ENCODE measurements at places on chromosomes 4 and X. TPM values are rescaled to one million over a fixed set of nuclear protein-coding genes. Genes with fewer than 3 reads are reported as not detected.
A peak's percentile ranks its signal among the peaks of the same experiment; 100 is the strongest.

CENPVL2 gene
- total RNA-seq, result not detected

DNA sequence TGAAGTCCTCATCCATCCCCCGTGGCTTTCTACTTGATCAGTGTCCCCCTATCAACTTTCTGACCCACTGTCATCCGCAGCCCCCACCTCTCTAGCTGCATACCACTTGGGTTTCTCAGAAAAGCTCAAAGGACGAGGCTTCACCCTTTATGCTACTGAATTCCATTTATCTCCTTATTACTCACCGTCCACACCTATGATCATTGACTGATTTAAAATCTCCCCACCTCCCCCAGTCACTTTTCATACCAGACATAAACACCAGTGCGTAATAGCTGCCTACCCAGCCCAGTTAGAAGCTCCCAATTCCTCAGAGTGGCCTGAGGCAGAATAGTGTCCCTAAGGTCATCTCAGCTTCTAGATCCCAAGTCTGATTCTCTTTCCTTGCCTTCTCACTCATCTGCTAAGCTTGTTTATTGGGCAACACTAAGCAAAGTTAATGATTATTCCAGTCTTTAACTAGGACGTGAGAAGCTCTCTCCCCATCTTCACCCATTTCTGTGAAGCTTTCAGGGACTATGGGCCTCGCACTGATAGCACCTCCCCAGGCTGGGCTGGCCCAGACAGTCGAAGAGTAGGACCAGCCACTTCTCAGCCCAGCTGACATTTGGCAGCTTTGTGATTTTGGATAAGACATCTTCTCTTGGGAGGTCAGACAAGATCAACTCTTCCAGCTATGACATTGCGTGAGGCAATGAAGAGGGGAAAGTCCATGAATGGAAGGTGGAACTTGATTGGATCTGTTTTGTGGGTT, 7.2 kb upstream of the DDX60L start:
- no peak for DNase-seq
- no peaks in the 10 kb centered on the region for H3K27me3 ChIP-seq

DNA sequence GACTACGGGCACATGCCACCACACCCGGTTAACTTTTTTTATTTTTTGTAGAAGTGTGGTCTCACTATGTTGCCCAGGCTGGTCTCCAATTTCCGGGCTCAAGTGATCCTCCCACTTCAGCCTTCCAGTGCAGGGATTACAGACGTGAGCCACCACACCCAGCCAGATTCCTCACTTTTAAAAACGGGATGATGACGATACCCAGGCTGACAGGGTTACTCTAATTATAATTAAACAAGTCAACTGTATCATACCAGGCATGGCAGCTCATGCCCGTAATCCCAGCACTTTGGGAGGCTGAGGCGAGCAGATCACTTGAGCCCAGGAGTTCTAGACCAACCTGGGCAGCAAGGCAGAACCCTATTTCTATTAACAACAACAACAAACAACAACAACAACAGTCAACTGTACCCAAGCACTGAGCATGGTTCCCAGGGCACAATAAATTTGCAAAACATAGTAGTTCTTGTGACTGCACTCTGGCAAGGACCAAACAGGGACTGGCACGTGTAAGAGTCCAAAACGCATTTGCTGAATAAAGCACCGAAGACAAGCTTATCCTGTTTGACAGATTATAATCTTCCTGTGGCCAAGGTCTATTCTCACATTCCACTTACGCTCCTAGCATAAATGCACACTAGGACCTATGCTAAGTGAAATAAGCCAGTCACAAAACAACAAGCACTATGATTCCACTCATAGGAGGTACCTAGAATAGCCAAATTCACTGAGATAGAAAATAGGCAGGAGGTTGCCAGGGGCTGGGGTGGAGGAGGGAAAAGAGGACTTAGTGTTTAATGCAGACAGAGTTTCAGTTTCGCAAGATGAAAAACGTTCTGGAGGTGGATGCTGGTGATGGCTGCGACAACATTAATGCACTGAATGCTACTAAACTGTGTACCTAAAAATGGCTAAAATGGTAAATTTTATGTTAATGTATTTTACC, 77.5 kb downstream of the IRF2 start:
- H3K36me3 ChIP-seq, result peaks cover 44% of the 10 kb centered on the region
- no peaks in the 10 kb centered on the region for H3K4me1 ChIP-seq
- no peak for DNase-seq
- H3K27me3 ChIP-seq, result no peaks in the 10 kb centered on the region

GRCh38 chr4:188295899-188296298, 156.7 kb downstream of the TRIML1 start:
- H3K36me3 ChIP-seq, result no peaks in the 10 kb centered on the region
- H3K4me1 ChIP-seq, result no peaks in the 10 kb centered on the region
- peaks cover 4% of the 10 kb centered on the region for H3K27me3 ChIP-seq
- H3K4me3 ChIP-seq, result no peak overlapping the region
- H3K27ac ChIP-seq, result no peak overlapping the region
- no peak for DNase-seq

DNA sequence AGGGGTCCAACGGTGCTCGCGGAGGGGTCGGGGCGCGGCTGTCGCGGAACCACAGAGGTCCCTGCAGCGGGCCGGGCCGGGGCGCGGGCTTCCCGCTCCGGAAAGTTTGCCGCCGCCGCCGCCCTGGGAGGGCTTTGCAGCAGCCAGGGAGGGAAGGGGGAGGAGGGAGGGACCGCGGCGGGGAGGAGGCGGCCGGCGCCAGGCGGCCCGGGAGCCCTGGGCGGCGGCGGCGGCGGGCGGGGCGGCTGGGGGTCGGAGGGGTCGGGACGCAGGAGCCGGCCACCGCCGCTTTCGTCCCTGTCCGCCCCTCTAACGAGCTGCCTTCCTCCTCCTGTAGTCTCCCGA, 375 bp downstream of the FGFR3 start:
- DNase-seq, result peak; percentile 54
- H3K27me3 ChIP-seq, result no peaks in the 10 kb centered on the region
- peak overlapping the region; percentile 48 for H3K4me3 ChIP-seq
- no peaks in the 10 kb centered on the region for H3K36me3 ChIP-seq
- no peak overlapping the region for H3K27ac ChIP-seq

SSX2B gene
- not detected for total RNA-seq

ZNF185 gene
- total RNA-seq, result 15.8 TPM

DNA sequence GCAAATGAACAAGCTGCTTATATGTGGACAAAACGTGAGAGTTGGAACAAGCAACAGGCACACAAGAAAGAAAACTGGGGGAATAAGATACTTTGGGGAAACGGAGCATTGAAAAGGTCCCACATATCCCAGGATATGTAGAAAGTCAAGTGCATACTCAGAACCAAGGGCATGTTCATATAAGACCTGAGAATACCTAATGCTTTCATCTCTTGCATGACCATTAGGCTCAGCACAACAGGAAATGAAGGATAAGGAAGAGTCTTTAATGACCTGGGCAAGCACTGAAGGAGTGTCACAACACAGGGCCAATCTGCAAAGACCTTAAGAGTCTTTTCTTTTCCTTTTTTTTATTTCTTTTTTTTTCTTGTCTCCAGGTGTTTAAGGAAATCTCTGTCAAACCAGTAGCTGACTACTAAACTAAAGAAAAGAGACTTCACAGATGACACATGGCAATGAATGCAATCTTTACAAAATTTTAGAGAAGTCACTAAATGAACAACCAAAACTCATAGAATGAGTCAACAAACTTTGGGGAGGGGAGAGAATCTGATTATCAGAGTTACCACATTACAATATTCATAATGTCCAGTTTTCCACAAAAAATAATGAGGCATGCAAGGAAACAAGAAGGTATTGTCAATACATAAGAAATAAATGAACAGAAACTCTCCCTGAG, 67.9 kb upstream of the STK26 start:
- peaks cover 23% of the 10 kb centered on the region for H3K27me3 ChIP-seq
- no peak overlapping the region for H3K27ac ChIP-seq
- no peak for DNase-seq
- no peaks in the 10 kb centered on the region for H3K36me3 ChIP-seq

DNA sequence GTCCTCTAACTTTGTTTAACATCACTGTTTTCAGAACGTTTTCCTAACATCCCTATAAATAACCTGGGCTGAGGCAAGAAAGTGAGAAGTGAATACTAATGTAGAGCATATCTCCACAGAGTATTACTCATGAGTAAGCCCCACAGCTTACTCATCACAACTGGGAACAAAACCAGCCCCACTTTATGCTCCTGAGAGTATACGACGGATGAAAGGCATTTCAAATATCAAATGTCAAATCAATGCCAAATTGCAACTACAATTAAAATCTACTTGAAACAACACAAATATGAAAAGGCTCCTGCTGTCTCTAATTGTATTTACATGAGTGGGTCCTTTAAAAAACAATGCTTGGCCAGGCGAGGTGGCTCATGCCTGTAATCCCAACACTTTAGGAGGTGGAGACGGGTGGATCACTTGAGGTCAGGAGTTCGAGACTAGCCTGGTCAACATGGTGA, 41.2 kb downstream of the SH3RF1 start:
- H3K4me1 ChIP-seq, result peaks cover 6% of the 10 kb centered on the region
- H3K27ac ChIP-seq, result peak overlapping the region; percentile 6
- no peak overlapping the region for H3K4me3 ChIP-seq

DNA sequence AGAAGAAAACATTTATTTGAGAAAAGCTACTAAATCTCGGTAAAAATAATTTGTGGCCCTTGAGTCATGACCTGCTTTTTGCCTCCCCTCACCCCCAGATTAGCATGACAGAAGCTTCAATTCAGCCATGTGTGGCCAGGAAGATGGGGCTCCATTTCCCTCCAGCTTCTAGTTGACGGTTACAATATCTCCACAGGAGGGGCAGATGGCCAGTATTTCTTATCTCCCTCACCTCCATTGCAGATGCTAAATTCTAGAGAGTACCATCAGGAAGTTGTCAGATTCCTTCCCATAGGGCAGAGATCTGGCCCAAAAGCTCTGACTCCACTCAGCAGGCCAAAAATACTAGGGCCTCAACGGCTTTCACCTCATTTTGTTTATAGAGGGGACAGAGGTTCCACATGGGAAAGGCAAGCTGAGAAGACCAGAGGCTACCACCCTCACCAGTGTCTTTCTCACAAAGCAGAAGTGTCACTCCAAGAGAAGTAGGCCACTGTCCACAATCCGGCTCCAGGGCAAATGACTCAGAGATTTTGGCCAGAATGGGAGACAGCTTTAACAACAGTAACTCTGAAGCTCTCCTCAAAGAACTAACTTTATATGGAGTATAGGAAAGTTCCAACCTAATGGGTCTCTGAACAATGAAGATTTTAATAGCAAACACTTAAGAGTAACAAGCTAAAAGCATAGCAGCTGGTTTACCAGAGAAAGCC, 108.3 kb downstream of the TBC1D19 start:
- no peaks in the 10 kb centered on the region for H3K4me1 ChIP-seq
- H3K36me3 ChIP-seq, result peaks cover 4% of the 10 kb centered on the region
- H3K4me3 ChIP-seq, result no peak overlapping the region
- no peak for DNase-seq
- no peak overlapping the region for H3K27ac ChIP-seq

GRCh38 chr4:879729-880077, 52.4 kb downstream of the GAK start:
- H3K27ac ChIP-seq, result no peak overlapping the region
- no peak for DNase-seq
- H3K27me3 ChIP-seq, result no peaks in the 10 kb centered on the region
- no peaks in the 10 kb centered on the region for H3K4me1 ChIP-seq
- H3K36me3 ChIP-seq, result peaks cover 17% of the 10 kb centered on the region
- H3K4me3 ChIP-seq, result no peak overlapping the region

DNA sequence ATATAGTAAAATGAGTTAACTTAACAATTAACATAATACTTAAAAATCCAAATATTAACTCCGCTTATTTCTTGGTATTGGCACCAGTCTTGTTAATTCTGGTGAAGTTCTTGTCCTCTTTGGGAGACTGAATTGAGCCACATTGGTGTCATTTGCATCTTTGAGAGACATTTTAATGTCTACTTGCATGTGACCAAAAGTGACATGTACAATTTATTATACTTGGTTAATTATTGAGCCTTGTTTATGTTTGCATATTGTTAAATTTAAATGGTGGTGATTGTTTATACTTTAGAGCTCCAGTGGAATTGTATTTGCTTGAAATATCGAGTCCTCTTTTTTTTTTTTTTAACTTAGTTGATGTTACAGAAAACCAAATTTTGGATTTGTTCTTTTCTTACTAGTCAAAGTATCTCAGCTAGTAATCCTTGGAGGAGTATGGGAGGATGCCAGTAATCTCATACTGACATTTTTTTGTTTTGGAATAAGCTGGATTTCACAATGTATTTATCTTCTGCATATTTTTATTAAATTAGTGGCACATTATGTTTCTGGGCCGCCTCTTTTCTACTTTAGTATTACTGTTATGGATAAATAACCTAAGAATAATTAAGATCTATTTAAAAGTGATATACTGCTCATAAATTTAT, 3.9 kb downstream of the SPCS3 start:
- H3K4me1 ChIP-seq, result no peaks in the 10 kb centered on the region
- no peak overlapping the region for H3K4me3 ChIP-seq
- no peak for DNase-seq
- H3K36me3 ChIP-seq, result peaks cover 6% of the 10 kb centered on the region
- H3K27ac ChIP-seq, result no peak overlapping the region
- H3K27me3 ChIP-seq, result no peaks in the 10 kb centered on the region

ZNF157 gene
- 0.40 TPM for total RNA-seq

GRCh38 chrX:115591856-115592842, 31.2 kb downstream of the PLS3 start:
- peaks cover 3% of the 10 kb centered on the region for H3K4me1 ChIP-seq
- H3K4me3 ChIP-seq, result no peak overlapping the region
- H3K27ac ChIP-seq, result peak overlapping the region; percentile 79
- no peaks in the 10 kb centered on the region for H3K36me3 ChIP-seq
- no peaks in the 10 kb centered on the region for H3K27me3 ChIP-seq

- H3K4me3 ChIP-seq, result no peak overlapping the region
- H3K27ac ChIP-seq, result no peak overlapping the region
- peaks cover 9% of the 10 kb centered on the region for H3K36me3 ChIP-seq
- H3K27me3 ChIP-seq, result no peaks in the 10 kb centered on the region
- H3K4me1 ChIP-seq, result no peaks in the 10 kb centered on the region
Measured at GRCh38 chr4:532588-533317, 33.7 kb downstream of the PIGG start.

GRCh38 chr4:107252571-107252970, 216.5 kb upstream of the DKK2 start:
- no peaks in the 10 kb centered on the region for H3K27me3 ChIP-seq
- no peak overlapping the region for H3K4me3 ChIP-seq

ASB12 gene
- 0.46 TPM for total RNA-seq

DNA sequence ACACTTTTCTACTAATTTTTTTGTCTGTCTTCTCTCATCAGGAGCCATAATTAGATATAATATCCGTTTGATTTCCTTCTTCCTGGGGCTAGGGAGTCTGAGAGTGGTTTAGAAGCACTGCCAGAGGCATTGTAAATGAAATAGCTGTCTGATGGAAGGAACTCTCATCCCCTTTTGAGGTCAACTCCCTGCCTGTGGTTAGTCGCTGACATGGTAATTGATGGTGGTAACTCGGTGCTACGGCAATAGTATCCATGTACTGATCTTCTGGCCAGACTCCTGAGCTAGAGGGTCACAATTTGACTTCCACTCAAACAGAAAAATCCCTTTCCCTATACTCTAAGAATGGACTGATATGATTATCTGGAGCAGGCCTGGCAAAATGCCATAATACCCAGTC, 108.1 kb upstream of the TRPC5 start:
- no peak overlapping the region for H3K27ac ChIP-seq
- no peak for DNase-seq
- H3K4me3 ChIP-seq, result no peak overlapping the region
- H3K27me3 ChIP-seq, result no peaks in the 10 kb centered on the region
- no peaks in the 10 kb centered on the region for H3K4me1 ChIP-seq
- no peaks in the 10 kb centered on the region for H3K36me3 ChIP-seq

All from lung (tissue), 17 donors.